ENCODE measurements at places on chromosomes 7 and 10.

GRCh38 chr7:35553519-35553918 is 141.4 kb downstream of the HERPUD2 start:
- no peak for DNase-seq

- no peak for DNase-seq
Measured at GRCh38 chr10:30894221-30894620, 137.4 kb downstream of the ZNF438 start.

DNA sequence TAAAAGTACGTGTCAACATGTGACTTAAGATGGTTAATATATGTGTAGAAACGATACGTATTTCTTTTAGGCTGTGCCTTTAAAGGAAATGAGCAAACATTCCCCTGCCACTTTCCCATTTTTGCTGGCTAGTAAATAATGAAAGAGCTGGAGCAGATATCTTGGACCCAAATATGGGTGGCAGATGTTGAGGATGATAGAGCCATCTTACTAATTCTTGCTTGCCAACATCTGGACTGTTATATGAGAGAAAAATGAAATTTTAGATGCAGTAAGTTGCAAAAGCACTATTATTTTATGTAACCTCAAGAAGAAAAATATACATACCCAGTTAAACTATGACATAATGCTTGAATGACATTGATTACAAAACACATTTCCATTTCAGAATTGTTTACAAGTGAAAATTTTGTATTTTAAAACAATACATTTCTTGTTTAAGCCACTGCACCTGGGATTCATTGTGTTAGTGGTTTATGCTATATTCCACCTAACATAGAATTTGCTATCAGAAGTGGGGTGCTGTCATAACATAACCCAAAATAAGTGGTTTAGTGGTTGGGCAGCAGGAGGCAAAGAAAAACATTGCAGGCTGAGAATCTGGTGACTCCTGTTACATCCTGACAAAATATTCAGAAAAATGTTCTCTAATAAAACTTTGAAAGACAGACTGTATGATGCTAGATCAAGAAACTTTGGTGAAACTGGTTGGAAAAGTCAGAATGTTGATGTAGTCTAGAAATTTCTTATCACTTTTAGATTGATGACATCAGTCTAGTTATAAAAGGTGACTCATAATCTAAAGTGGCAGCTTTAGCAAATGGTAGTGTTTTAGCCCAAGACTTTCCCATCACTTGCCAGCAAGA is 305.0 kb downstream of the PTEN start:
- DNase-seq, result no peak

DNA sequence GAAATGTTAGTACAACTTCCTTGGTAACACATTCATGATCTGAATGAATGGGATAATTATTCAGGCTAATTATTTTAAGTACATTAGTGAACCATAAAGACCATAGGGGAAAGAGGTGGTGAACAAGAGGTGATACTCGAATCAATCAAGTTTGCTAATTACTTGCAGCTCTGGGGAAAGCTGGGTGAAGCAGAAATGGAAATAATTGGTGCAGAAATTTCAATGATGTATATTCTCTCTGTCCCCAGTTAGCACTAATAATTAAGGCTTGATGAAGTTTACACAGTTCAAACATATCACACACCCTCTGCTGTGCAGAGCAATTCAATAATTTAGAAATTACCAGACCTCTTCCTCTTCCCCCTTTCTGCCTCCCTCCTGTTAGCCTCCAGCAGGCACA is 49.4 kb upstream of the OPALIN start:
- no peak for DNase-seq

DNA sequence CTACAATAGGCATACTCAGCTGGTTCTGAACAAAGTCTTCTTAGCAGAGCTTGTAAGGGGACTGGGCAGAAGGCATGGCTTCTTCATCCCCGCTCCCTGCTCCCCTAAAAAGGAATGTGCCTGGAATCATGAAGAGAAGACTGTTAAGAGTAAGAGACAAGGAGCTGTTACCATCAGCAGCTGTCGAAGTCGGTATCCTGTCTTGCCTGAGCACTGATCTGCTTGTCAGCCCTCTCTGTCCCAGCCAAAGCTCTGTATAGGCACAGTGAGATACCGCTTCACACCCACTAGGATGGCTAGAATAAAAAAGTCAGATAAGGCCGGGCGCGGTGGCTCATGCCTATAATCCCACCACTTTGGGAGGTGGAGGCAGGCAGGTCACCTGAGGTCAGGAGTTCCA is 2.4 kb downstream of the ABLIM1 start:
- DNase-seq, result no peak

GRCh38 chr10:44963772-44964633 is 4.4 kb downstream of the RASSF4 start:
- DNase-seq, result peak; percentile 83

DNA sequence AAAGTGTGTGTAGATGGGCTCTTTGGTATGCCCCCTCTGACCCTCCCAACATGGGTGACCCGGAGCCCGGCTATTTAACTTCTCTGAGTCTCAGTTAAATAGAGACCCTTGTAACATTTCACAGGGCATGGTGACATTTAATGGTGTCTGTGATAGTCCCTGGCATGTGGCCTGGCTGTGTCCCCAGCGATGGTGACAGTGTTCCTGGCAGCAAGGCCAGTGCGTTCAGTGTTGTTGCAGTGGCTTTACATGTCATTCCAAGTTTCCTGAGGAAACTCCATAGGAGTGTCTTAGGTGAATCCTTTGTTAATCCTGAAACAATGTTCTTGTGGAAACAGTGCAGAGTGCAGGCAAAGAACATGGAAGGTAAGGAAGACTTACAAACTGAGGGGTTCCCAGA is 137.0 kb downstream of the RAMP3 start:
- DNase-seq, result no peak

DNA sequence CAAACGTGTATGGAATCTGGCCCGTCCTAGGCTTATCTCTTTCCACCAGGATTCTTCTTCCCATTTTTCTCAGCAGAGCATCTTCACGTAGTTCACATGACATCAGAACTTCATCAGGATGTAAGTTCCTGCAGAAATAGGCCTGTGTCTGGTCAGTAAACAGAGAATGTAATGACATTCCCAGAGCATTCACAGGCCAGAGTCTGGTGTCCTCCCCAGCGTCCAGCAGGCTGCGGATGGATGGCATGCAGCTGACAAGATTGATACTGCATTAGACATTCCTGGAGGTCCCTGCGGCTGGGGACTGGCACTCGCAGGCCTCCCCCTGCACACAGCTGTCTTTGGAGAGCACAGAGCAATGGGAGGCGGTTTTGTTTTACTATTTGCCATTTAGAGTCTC is 28.7 kb downstream of the MGMT start:
- DNase-seq, result no peak

GRCh38 chr7:73844848-73845460 is 2.6 kb upstream of the METTL27 start:
- no peak for DNase-seq

DNA sequence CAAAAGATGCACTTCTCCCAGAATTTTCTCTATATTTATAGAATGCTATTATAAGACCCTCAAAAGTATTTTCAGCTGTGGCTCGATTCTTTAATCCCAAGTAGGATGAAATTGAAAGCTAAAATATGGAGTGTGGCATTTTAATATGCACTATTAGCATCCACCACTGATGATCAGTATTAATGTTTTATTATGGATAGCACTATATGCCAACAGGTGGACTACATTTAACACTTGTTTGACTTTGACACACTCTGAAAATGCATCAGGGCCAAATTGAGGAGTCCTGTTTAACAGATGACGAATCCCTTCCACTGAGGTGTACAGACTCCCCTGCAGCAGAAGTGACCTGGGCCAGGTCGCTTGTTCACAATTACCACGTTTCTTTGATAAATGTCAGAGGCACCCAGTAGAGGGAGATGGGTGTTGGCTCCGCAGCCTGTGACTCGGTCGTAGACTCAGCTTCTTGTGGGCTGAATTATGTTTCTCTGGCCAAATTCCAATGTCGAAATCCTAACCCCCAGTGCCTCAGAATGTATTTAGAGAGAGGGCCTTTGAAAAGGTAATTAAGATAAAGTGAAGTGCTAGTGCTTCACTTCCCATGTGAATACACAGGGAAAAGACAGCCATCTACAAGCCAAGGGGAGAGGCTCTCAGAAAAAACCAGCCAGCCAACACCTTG is 48.1 kb downstream of the WIPF3 start:
- no peak for DNase-seq

DNA sequence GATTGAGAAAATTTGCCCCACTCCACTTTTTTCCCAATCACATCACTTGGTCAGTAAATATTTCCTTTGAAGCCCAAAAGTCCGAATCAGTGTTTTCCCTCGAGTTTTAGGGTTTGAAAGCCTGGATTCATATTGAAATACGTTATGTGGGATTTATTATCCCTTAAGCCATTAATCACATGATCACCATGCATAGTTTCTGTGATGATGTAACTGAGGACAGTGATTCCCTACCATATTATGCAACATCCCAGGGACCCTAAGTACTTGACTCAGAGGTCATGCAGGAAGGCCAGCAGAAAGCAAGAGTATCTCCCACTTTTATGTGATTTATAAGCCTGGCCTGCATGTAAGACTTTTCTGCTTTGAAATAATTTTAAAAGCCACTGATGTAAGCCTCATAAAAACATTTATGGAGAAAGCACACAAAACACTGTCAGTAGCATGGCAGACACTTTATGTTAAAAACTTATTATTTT is 630.6 kb upstream of the ZWINT start:
- DNase-seq, result peak; percentile 10

- DNase-seq, result peak; percentile 34
Measured at GRCh38 chr10:10677479-10677878, 340.2 kb upstream of the CELF2 start.

- no peak for DNase-seq
Measured at GRCh38 chr10:130994191-130994590, 317.3 kb downstream of the TCERG1L start.
